Activated CD4-positive, alpha-beta memory T cell treated with anti-CD3 and anti-CD28 coated beads for 36 hours (primary cell): ENCODE measurements at places on chromosomes 4 and X. TPM values are rescaled to one million over a fixed set of nuclear protein-coding genes. Genes with fewer than 3 reads are reported as not detected.

Gene CT45A3
- total RNA-seq = not detected

Gene SLC16A2
- 1.2 TPM for total RNA-seq

DNA sequence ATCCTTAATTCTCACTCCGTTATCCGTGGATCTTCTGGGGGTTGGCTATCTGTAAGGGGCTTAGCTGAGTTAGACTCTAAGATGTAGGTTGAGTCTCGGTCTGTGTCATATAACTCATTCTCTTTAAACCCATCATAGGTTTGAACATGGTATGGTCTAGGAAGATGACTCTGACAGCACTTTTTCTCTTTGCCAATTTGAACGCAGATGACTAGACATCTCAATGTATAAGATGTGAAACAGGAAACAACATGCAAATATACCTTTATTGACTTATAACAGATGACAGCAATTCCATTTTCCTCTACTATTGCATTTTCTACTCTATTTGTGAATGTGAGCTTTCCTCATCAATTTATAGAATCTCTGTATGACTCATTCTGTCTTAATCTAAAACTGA, 634.8 kb upstream of the MAGEB2 start:
- DNase-seq = no peak
- no peaks in the 10 kb centered on the region for H3K27me3 ChIP-seq
- no peaks in the 10 kb centered on the region for H3K36me3 ChIP-seq
- no peak overlapping the region for H3K27ac ChIP-seq
- H3K4me1 ChIP-seq = no peaks in the 10 kb centered on the region

- H3K27ac ChIP-seq = no peak overlapping the region
- H3K36me3 ChIP-seq = no peaks in the 10 kb centered on the region
Observed at GRCh38 chrX:86149119-86149518, 868 bp downstream of the DACH2 start.

- H3K4me1 ChIP-seq = no peaks in the 10 kb centered on the region
- no peaks in the 10 kb centered on the region for H3K27me3 ChIP-seq
- H3K36me3 ChIP-seq = no peaks in the 10 kb centered on the region
Observed at GRCh38 chr4:173878701-173879100, 348.7 kb upstream of the HAND2 start.

DNA sequence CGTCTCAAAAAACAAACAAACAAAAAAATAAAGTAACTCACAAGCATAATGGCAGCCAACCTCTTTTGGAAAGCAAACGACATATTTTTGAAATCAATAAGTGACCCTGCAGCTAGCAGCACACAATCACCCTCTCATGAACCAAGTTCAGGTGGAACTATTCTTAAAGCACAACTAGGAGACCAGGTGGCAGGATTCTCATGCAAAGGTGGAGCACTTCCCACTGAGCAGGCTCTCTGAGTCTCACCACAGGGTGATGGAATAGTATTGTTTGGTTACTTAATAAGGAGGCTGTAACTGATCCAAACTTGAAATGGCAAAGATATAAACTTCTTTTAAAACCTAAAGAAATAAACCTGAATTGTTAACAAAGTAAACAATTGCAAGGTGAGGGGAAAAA, 1293.1 kb downstream of the PCDH19 start:
- no peaks in the 10 kb centered on the region for H3K4me1 ChIP-seq
- no peaks in the 10 kb centered on the region for H3K27me3 ChIP-seq
- DNase-seq = no peak
- H3K36me3 ChIP-seq = no peaks in the 10 kb centered on the region
- no peak overlapping the region for H3K27ac ChIP-seq
